HT-29 (cell line): ENCODE measurements at places on chromosomes 7 and 10. TPM values are rescaled to one million over a fixed set of nuclear protein-coding genes. Genes with fewer than 3 reads are reported as not detected.

Gene ZP3
- total RNA-seq: 12.7 and 16.4 TPM in 2 replicates

DNA sequence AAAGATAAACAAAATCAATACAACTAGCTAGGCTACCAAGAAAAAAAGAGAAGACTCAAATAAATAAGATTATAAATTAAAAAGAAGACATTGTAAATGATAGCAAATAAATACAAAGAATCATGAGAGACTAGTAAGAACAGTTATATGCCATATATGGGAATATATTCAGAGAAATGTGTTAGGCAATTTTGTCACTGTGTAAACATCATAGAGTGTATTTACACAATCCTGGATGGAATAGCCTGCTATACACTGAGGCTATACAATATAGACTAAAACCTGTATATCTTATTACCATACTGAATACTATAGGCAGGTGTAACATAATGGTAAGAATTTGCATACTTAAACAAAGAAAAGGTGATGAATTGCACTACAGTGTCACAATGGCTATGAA, 717.4 kb downstream of the PARD3 start:
- no peak for DNase-seq

GRCh38 chr7:28984217-28984616, 26.1 kb upstream of the TRIL start:
- DNase-seq: no peak

Gene FXYD4
- total RNA-seq: not detected in 2 replicates

Gene PTPRE
- 3.4 and 8.1 TPM in 2 replicates for total RNA-seq

DNA sequence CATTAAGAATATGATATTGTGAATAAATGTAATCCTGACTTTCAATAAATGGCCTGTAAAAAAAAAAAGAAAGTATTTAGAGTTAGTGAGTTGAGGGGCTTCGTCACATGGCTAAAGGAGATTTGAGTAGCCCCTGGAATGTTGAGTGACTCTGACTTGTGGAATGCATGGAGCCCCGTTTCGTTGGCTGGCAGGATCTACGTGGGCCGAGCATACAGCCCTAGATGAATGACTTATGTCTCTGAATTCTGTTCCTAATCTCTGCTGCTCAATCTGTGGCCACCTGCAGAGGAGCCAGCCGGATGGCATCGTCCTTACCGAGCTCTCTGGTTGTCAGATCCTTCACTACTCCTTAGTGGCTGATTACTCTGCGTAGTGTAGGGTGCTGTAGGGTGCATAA, 155.7 kb downstream of the MGMT start:
- peak; percentile 38 for DNase-seq

DNA sequence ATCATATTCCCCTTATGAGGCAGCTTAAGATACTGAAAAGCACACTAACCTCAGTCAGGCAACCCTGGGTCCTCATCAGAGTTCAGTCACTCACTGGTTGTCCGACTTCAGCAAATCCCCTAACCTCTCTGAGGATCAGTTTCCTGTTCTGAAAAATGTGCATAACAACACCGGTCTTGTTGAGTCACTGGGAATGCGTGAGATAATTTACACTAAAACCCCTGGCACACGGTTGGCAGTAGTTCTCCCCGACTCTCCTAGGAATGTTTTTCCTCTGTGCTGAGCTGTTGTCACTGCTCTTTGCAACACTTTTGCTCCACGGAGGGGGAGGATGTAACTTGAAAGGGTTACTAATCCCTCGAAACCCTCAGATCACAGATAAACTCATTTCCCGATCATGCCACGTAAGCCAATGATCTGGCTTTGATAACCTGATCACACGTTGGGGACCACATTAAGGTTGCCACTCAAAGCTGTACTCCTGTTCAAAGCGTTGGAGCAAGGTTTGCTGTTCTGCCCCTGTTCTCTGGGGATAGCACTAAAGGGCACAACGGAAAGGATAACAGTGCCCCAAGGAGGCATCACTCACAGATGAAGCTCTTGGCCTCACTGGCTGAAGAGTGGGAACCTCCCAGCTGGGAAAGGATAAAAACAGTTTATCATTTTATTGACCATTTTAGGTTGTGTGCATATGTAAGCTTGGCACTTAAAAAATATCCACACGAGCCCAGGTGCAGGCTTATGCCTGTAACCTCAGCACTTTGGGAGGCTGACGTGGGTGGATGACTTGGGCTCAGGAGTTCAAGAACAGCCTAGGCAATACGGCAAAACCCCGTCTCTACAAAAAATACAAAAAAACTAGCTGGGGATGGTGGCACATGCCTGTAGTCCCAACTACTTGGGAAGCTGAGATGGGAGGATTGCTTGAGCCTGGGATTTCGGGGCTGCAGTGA, 5.0 kb upstream of the RBM17 start:
- DNase-seq: no peak

DNA sequence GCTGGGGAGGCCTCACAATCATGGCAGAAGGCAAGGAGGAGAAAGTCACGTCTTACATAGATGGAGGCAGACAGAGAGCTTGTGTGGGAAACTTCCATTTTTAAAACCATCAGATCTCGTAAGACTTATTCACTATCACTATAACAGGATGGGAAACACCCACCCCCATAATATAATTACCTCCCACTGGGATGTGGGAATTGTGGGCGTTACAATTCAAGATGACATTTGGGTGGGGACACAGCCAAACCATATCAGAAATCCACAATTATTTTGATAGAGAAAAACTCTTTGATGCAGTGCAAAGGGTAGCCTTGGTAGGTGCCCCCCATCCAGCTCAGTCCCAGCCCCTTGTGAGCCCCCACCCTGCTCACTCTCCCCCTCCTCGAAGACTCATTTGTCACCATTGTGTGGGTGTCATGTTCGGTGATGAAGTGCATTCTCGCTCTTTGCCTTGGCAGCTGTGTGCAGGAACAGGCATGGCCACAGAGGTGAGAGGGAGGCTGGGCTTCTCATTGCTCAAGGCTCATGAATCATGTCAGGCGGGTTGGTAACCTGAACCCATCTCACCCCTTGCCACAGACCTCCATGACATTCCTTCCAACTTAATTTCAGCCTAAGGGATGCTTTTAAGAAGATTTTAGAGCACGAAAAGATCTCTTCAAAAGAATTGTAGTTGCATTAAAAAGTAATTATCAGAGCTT, 75.9 kb downstream of the BUB3 start:
- DNase-seq: no peak

GRCh38 chr10:7285522-7286322, 125.1 kb downstream of the SFMBT2 start:
- no peak for DNase-seq

Gene ACHE
- total RNA-seq: 0.13 and 1.1 TPM in 2 replicates

GRCh38 chr10:80207768-80208370, 2.5 kb upstream of the ANXA11 start:
- DNase-seq: peak; percentile 70

GRCh38 chr10:13462551-13462950, 66.3 kb downstream of the BEND7 start:
- no peak for DNase-seq

Gene GFRA1
- total RNA-seq: not detected in 2 replicates

Gene AKR1D1
- total RNA-seq: not detected in 2 replicates

GRCh38 chr10:3769556-3769955, 15.5 kb downstream of the KLF6 start:
- DNase-seq: no peak

Gene CYP26A1
- 2.1 and 2.6 TPM in 2 replicates for total RNA-seq

- DNase-seq: peak; percentile 66
Observed at GRCh38 chr10:3635211-3635671, 149.8 kb downstream of the KLF6 start.

DNA sequence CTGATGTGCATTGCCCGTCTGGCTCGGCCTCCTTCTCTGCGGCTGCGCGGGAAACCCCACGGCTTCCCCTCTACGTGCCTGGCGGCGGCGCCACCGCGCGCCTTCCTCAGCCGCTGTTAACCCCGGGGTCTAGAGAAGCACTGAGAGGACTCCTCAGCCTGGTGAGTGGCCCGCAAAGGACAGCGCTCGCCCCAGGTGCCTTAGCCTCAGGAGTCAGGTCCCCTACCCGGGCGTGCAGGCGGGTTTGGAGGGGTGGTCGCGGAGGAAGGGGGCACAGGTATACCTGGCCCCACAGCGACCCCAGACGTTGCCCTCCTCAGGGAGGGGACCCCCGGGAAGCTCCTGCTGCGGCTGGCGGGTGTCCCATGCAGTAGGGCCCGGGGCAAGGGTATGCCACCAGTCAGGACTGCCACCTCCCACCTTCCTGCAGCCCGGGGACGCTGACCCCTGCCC, 51.0 kb downstream of the ARL5B start:
- no peak for DNase-seq

Gene ZNF680
- total RNA-seq: 4.2 and 4.4 TPM in 2 replicates

Gene C7orf33
- total RNA-seq: not detected in 2 replicates

DNA sequence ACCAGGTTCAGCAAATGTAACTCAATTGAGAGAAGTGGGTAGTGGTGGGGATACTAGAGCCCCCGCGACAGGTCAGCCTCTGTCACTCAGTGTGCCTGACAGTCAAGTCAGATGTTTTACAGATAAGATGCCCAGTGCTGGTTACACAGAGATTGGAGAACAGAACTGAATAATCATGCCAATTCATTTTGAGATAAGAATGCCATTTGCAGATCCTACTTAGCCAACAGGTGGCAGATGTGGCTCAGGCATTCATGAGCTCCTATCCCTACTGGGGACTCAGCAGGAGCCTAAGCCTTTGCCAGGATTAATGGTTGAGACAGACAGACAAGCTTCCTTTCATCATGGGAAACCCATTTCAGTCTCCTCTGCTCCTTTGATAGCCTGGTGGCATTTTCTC, 137.8 kb downstream of the MAPK8 start:
- peak; percentile 50 for DNase-seq

DNA sequence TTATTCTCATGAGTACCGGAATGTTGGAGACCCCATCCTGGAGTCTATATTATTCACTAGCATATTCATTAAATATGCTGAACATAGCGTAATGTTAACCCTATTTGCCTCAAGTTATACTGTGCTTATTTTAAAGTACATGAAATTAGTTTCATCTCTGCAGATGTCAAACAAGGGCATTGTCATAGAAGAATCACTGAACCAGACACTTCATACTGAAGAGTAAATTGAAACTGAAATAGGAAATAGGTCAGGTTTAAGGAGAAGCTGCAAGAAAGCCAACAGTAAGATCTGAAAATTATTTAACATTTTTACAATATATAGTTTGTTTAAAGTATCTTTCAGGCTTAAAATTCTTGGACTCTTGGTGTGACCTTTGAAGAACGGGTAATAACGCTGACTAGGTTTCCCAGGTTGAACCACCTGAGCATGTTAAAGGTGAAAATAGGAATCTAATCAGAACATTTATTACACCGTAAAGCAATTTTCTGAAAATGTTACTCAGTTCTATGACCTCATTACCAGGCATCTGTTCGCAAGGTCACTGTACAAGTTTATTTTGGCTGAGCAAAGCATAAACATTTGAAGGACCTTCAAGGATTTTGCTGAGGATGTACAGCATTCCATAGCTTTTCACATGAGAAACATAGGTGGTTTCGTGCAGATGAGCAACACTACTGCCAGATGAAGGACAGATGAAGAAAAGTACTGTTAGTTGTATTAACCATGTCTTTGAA, 82.7 kb downstream of the REEP3 start:
- no peak for DNase-seq

- peak; percentile 92 for DNase-seq
Observed at GRCh38 chr7:130912862-130913638, 179.0 kb upstream of the KLF14 start.

DNA sequence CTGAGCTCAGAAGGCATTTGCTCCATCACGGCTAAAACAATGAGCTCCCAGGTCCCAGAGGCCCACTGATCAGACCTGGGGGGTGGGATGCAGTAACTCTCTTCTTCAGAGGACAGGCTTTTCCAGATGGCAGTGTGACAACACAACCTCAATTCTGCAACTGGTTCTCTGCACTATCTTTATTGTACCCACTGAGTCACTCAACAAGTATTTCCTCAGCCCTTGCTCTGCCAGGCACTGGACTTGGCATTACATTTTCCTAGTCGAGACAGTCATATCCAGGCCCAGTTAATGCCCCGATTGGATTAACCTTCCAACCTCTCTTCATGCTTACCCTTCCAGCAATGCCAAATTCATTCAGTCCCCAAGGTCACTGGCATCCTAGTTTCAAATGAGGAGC, 72.6 kb downstream of the JAZF1 start:
- no peak for DNase-seq

DNA sequence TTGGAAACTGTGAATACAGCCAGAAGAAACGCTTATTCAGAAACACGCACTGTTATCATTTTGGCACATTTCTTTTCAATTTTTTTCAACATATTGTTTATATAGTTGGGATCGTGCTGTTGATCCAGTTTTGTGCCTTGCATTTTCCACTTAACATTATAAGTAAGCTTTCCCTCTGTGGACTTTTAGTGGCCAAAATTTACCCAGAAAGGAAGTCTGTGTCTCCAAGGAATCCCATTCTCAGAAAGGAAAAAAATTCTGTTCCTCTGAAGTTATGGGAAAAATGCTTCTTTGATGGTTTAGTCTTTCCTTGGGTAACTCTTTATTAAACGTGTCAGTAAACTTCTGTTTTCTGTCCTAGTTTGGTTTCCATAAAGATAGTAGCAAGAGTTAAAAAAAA, 280.0 kb downstream of the REEP3 start:
- no peak for DNase-seq

- DNase-seq: no peak
Observed at GRCh38 chr10:69674786-69675185, 44.7 kb downstream of the FAM241B start.
